ENCODE measurements at places on chromosomes 3 and 15.

DNA sequence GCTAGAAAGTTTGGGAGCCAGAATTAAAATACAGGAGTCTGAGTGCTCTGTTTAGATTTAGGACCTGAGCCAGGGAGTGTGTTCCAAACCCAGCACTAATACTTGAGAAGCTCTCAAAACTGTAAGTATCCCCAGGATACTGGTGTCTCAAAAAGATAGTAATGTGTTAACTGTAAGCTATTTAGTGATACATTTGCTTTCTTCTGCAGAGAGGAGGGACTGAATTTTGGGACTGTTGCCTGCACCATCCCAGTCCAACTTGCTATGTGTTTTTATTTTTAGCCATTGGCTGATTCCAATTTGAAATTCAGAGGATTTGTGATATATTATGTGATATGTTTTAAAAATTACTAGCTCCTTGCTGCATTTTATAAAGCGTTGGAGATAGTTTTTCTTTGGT is 31.5 kb downstream of the UBE2E1 start:
- DNase-seq: no peak

DNA sequence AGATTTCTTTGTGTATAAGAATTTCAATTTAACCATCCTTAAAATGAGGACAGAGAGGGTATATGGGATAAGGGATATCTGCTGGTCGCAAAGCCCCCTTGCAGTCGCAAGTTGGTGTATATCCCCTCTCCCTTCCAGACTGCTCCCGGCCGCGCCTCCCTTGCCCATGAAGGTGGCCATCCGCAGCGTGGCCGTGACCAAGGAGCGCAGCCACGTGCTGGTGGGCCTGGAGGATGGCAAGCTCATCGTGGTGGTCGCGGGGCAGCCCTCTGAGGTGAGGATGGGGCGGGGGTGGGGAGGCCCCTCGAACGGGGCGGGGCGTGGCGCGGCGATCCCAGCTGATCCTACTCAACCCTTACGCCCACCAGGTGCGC is 29.4 kb downstream of the NBEAL2 start:
- DNase-seq: no peak

- DNase-seq: no peak
These were observed 202.2 kb upstream of the BHLHE40 start for GRCh38 chr3:4776980-4777581.

GRCh38 chr3:58482917-58483636 is 8.8 kb upstream of the KCTD6 start:
- DNase-seq: no peak

- peak; percentile 40 for DNase-seq
These were observed 135.0 kb downstream of the IMPG2 start for GRCh38 chr3:101185341-101185740.

- DNase-seq: no peak
These were observed 127.2 kb downstream of the ARNT2 start for GRCh38 chr15:80531388-80531787.

DNA sequence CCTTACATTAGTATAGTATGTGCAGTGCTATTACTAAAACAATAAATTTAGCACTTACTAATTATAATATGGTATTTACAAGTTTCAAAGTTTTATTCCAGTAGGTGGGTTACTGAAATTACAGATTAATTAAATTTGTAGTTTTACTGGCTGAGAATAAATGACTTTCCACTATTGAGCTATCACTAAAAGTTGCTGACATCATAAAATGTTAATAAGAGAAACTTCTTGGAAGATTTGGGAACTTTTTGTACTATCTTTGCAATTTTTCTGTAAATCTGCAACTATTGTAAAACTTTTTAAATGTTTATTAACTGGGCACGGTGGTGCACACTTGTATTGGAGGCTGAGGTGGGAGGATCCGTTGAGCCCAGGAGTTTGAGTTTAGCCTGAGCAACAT is 247.7 kb downstream of the UBE2E2 start:
- DNase-seq: no peak

DNA sequence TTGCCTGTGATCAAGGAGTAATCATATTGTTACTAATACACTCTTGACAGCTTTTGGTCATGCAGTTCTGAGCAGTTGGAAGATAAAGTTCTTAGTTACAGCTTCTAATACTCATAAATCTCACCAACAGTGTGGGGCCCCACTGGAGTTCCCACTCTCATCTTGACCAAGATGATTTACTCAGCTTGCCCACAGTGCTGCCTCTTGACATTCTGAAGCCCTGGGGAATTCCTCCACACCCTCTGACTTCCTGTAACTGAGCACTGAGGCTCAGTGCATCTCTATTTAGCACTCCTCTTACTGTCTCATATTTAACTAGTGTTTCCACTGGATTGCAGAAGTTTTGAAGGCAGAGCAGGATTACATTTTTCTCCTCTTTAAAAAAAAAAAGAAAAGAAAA is 1.9 kb upstream of the ARL6IP5 start:
- peak; percentile 53 for DNase-seq

DNA sequence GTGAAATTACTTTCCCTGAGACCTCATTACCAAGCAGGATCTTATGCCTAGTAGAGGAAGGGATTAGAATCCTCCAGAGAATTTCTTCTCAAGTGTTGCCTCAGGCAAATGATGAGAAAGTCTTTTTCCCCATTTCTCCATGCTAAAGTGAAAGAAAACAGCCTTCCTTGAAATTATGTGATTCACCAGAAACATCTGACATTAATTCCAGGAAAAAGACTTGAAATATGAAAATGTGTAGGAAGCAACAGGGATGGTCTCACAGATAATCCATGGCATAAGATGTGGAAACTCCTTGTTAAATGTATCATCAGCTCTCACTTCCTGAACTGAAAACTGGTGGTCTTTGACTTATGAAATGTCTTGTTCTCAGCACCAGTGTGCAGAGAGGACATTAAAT is 17.9 kb upstream of the ABI3BP start:
- peak; percentile 17 for DNase-seq

- no peak for DNase-seq
These were observed 47.7 kb downstream of the LMCD1 start for GRCh38 chr3:8549354-8549753.

- no peak for DNase-seq
These were observed 477.2 kb upstream of the CFAP20DC start for GRCh38 chr3:59526999-59527398.

- no peak for DNase-seq
These were observed 13.5 kb downstream of the CDCP1 start for GRCh38 chr3:45132568-45133211.

DNA sequence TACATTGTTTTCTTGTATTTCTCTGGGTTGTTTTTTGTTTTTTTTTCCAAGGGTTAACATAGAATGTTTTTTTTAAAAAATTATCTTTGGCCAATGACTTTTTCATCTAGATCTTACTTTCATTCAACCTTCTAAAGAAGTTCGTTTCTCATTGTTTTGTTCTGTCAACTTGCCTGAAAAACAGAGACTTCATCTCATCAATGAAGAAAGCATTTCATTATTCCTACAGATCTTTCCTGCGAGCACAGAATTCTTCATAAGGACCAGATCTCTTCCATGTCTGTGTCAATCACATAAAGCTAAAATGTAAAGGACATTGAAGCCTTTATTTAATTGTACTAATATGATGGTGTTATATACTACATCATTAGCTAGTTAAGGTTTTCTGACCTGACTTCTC is 9.7 kb upstream of the EIF3J start:
- no peak for DNase-seq

- DNase-seq: peak; percentile 18
These were observed 314.8 kb upstream of the CTDSPL start for GRCh38 chr3:37546876-37547275.

DNA sequence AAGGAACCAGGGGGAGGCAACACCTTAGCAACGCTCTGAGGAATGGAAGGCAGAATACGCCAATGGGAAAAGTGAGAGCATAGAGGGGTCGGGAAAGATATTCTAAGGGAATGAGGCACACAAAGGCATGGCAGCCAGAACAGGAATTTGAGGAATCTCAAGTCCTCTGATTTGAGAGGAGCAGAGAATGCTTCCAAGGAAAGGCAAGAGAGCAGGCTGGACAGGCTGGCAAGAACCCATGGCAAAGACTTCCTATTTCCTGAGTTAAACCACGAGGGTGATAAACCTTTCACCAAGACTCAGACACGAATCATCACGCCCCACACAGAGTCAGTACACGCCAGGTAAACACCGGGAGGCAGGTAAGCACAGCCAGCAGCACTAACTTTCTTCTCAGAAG is 109.8 kb downstream of the IGF2BP2 start:
- DNase-seq: no peak

DNA sequence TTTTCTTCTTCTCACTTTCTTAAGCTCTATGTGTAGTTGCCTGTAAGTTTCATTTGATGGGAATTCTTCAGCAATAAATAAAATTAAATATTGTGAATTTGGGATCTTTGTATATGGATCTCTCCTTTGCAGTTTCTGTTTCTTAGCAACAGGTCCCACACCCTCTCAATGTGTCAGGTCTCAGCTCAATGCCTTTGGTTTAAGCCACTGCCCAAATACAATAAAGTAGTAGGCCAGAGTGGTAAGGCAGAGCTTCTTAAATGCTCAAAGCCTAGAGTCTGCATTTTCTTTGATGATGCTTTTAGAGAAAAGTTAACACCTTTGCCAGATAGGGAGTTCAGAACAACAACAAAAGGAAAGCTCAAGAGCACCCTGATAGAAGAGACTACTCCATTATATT is 343.7 kb downstream of the NSUN3 start:
- DNase-seq: no peak

- no peak for DNase-seq
These were observed 64.8 kb upstream of the ARL8B start for GRCh38 chr3:5057272-5057671.

GRCh38 chr3:157086060-157086750 is 73.7 kb downstream of the CCNL1 start:
- DNase-seq: peak; percentile 50

GRCh38 chr15:47975427-47975826 is 145.4 kb upstream of the SLC24A5 start:
- DNase-seq: no peak

DNA sequence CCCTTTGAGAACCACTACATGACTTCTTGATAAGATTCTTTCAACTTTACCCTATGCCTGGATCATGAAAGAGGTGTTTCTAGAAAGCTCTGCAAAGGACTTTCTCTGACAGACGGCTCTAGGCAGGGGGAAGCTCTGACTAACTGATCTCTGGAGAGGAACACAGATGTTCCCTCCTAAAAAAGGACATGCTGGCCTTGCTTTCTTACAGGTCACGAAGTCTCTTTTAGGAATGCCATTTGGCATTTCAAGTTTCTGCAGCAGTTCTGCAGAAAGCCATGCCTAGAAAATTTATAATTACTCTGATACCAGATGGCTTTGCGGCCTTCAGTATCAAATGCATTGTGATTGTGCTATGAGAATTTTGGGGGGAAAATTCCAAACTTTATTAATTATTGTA is 275.4 kb upstream of the CTDSPL start:
- DNase-seq: no peak

GRCh38 chr3:28122227-28122626 is 119.2 kb upstream of the CMC1 start:
- DNase-seq: no peak

Measured in A673 (cell line).